ENCODE measurements at places on chromosomes 6 and 20.

DNA sequence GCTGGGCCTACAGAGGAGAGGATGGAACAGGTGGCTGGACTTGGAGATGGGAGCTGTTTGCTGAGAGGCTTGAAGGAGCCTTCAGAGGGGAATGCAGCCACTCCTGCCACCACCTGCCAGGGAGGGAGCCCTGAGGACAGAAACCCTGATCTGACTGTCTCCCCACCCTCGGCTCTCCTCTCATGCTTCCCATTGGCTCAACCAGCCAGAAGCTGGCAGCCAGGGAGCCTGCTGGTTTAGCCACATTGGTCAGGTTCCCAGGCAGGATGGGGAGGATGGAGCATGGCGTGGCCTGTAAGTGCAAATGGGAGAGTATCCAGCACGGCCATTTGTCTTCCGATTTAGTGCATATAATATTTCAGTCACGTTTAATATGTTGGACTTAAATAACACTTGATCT lies 12.8 kb downstream of the TREM1 start:
- no peak for DNase-seq

- no peak for DNase-seq
Measured at GRCh38 chr20:57308451-57309271, 20.9 kb upstream of the SPO11 start.

GRCh38 chr20:25553819-25554296 lies 31.5 kb downstream of the NINL start:
- no peak for DNase-seq

- DNase-seq: no peak
Measured at GRCh38 chr6:67102743-67103142, 1395.7 kb upstream of the EYS start.

DNA sequence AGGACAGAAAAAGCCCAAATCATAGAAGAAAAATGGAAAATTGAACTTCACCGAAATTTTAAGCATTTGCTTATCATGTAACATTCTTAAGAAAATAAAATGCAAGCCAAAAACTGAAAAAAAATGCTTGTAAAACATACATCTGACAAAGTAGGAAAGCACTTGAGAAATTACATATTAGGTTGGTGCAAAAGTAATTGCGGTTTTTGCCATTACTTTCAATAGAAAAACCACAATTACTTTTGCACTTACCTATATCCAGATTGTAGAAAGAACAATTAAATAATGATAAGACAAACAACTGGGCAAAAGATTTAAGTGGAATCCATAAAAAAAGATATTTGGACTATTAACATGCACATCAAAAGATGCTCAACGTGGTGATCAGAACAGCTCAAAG lies 146.2 kb downstream of the TBXT start:
- no peak for DNase-seq

DNA sequence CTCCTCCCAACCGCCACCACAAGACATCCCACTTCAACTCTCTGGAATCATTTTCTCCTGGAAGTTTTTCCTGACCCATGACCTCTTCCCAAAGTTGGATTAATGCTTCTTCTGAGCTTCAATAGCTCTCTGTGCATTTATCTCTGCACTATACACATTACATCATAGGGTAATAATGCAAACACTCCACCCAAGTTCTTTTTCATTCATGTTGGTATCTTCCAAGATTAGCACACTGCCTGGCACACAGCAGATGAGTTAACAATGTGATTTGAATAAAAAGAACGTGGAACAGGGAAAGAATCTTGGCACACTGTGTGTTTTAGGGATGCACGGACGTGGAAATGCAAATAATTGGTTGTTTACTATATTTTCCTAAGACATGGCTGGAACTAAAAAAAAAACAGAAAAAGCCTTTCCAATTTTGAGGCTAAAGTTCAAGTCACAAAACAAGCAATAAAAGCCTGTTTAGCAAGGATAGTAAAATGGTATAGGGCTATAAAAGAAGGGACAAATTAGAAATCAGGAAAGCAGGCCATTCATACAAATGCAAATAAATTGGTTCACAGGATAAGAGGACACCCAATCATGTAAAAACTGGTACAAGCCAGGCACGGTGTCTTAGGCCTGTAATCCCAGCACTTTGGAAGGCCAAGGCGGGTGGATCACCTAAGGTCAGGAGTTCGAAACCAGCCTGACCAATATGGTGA lies 1.6 kb upstream of the FAM135A start:
- no peak for DNase-seq

- DNase-seq: no peak
Measured at GRCh38 chr6:141248021-141248799, 884.5 kb upstream of the GJE1 start.

- DNase-seq: no peak
Measured at GRCh38 chr20:32977281-32978008, 26.8 kb downstream of the SUN5 start.

- DNase-seq: no peak
Measured at GRCh38 chr6:24908650-24909035, 27.1 kb downstream of the RIPOR2 start.

DNA sequence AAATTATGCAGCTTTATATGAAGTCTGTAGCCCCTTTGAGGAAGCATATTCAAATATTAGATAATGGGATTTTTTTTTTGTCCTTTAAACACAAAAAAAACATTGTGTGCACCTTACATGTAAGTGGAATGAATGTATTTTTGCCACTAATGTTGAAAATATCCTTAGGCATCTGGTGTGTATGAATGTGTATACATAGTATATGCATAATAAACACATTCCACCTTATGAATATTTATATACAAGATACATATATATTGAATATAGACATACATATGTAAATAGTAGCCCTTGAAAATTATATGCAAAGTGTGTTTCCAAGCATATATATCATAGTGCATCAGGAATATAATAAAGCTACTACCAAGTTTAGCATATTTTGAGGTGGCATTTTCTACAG lies 94.8 kb downstream of the SOBP start:
- DNase-seq: no peak

DNA sequence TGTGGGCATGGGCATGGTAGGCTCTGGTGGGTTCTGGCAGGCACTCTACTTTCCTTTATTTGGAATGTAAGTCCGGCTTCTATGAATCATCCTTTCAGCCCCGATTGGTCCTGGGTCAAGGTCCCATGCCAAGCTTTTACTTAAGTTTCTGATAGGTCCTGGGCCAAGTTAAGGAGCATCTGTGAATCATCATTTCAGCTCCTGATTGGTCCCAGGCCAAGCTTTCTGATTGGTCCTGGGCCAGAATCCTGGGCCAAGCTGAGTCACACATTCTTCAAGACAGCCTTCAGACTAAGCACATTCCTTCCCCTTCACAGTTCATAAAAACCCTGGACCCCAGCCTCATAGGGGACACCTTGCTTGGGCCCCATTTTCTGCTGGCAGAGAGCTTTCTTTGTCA lies 231.0 kb upstream of the EYS start:
- no peak for DNase-seq

DNA sequence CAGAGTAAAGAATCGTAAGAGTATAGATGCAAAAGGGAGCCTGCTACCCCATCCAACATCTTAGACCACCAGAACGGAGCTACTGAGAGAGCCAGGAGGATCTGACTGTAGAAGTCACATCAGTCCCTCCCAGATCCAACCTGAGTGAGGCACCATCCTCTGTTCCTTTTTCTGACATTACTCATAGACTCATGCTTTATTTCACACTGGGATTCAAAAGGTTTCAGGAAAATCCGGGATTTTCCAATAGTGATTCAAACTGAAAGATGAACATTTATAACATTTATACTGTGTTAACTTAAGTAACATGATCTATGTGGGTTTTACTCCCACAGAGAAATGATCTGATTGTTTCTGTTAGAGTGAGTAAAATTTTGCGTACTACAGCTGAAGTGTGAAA lies 868.6 kb upstream of the GJE1 start:
- no peak for DNase-seq

DNA sequence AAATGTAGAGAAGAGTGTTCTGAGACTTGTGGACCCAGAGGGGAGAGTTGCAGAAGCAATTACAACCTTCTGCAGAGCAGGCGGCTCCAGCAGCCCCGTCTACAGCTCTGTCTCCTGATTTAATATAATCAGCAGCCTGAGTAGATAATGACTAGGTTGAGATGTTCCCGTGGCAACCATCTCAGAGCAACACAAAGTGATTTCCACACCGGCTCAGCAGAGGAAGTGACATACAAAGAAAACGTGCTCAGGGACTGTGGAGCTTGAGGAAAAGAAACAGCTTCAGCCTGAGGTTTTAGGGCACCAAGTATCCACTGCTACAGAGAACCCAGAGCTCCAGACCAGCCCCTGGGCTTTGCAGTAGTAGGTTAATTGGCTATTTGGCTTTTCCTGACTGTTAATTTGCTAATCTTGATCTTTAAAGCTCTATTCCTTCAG lies 136.4 kb downstream of the MTFR2 start:
- DNase-seq: peak; percentile 70

GRCh38 chr20:3631534-3631933 lies 31.7 kb downstream of the GFRA4 start:
- DNase-seq: no peak

DNA sequence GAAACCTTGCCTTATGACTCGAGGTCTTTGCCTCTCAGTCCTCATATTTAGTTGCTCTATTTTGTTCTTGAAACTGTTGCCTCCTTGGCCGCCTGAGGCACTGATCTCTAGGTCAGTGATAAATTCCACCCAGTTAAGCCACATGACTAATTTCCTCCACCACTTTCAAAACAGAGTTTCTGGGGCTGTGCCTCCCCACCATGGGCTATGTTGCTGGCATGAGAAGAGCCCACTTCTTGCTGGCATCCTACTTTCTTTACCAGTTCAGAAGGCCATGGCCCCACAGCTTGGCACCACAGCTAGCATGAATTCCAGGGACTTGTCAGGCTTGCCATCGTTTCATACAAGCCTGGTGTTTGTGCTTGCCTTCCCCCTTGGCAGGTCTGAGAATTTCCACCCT lies 361.4 kb upstream of the JAG1 start:
- DNase-seq: no peak

- DNase-seq: no peak
Measured at GRCh38 chr6:13063300-13063918, 264.9 kb downstream of the TBC1D7 start.

- DNase-seq: no peak
Measured at GRCh38 chr6:23663652-23664051, 462.4 kb upstream of the NRSN1 start.

GRCh38 chr6:34493344-34493743 lies 27.5 kb downstream of the PACSIN1 start:
- no peak for DNase-seq

- DNase-seq: no peak
Measured at GRCh38 chr20:23746321-23746720, 4.4 kb downstream of the CST1 start.

DNA sequence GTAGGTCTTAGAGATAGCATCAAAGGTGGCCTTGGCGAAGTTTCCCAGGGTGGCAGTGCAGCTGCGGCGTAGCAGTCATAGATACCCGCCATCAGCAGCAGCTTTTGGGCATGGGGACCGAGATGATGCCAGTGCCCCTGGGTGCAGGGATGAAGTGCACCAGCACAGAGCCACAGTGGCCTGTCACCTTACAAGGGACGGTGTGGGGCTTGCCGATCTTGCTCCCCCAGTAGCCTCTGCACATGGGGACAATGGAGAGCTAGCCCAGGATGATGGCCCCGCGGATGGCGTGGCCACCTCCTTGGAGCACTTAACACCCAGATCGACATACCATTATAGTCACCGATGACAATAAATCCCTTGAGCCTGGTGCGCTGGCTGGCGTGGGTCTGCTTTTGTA lies 195.5 kb downstream of the ZMYND8 start:
- DNase-seq: no peak

GRCh38 chr20:47235111-47235510 lies 121.4 kb downstream of the ZMYND8 start:
- DNase-seq: no peak

GRCh38 chr6:107101686-107102413 lies 13.5 kb downstream of the BEND3 start:
- DNase-seq: no peak

Measured in non-pigmented ciliary epithelial cell (primary cell).